ENCODE measurements at places on chromosomes 6 and 20.

- no peak for DNase-seq
These were observed 14.0 kb downstream of the NRN1 start for GRCh38 chr6:5992551-5993225.

- no peak for DNase-seq
These were observed 87.6 kb upstream of the FRMD1 start for GRCh38 chr6:168166627-168167026.

DNA sequence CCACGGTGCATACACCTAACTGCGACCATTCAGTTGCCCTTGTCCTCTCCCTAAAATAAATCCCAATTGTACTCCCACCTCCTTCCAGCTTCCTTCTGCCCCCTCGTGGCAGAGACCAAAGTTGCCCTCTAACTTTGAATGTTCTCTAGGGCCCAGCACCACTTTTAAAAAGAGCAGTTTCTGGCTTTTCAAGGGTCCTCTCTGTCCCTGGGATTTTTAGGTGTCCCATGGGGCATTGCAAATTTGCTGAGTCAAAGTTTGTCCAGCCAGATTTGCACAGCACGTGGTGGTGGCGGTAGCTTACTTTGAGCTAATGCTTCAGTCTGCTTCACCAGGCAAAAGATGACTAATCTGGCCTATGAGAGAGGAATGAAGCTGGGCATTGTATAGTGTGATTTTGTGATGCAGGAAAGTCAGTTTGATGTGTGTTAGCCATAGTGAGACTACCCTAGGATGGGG is 100.2 kb downstream of the PERP start:
- DNase-seq = no peak

GRCh38 chr20:23178806-23179205 is 92.7 kb upstream of the CD93 start:
- DNase-seq = no peak

DNA sequence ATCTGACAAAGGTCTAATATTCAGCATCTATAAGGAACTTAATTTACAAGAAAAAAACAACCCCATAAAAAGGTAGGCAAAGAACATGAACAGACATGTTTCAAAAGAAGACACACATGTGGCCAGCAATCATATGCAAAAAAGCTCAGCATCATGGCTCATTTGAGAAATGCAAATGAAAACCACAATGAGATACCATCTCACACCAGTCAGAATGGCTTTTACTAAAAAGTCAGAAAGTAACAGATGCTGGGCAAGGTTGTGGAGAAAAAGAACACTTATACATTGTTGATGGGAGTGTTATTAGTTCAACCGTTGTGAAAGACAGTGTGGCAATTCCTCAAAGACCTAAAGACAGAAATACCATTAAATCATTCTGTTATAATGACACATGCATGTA is 289.9 kb upstream of the MMS22L start:
- no peak for DNase-seq

GRCh38 chr20:37890643-37891042 is 12.3 kb upstream of the VSTM2L start:
- DNase-seq = no peak

DNA sequence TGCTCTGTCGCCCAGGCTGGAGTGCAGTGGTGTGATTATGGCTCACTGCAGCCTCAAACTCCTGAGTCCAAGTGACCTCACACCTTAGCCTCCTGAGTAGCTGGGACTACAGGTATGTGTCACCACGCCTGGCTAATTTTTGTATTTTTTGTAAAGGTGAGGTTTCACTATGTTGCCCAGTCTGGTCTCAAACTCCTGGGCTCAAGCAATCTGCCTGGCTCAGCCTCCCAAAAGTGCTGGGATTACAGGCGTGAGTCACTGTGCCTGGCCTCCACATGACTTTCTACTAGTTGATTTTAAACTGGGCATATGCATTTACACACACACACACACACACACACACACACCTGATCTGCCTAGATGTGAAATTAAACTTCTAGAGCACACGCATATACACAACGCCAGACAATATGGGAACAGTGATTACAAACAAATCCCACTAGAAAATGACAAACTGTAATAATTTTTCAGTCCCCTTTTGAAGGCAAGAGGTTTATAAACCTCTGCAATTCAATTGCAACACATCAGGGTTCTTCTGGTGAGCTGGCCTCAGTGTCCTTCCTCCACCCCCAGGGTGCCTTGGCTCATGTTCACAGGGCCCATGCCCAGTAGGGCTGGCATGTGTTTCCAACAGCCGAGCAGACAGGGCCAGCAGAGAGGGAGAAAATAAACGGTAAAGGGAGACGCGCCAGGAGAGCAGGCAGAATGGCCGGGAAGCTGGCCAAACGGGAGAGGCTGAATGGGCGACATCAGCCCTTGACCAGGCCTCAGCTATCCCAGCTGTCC is 31.2 kb downstream of the PARD6B start:
- peak; percentile 76 for DNase-seq

GRCh38 chr20:58986968-58987517 is 6.0 kb downstream of the NELFCD start:
- no peak for DNase-seq

- DNase-seq = no peak
These were observed 29.7 kb downstream of the GJA1 start for GRCh38 chr6:121465101-121465500.

GRCh38 chr6:129776542-129777330 is 66.8 kb upstream of the ARHGAP18 start:
- DNase-seq = no peak

GRCh38 chr20:54340667-54341081 is 132.8 kb downstream of the PFDN4 start:
- no peak for DNase-seq

- no peak for DNase-seq
These were observed 8.2 kb downstream of the DHX35 start for GRCh38 chr20:38970302-38970701.

DNA sequence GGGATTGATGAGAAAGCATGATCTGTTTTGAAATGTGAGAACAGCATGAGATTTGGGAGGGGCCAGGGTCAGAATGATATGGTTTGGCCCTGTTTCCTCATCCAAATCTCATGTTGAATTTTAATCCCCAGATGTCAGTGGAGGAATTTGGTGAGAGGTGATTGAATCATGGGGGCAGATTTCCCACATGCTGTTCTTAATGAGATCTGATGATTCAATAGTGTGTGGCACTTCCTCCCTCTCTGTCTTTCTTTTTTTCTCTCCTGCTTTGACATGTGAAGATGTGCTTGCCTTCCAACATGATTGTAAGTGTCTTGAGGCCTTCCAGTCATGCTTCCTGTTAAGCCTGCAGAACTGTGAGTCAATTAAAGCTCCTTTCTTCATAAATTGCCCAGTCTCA is 1060.3 kb upstream of the CITED2 start:
- DNase-seq = no peak

- no peak for DNase-seq
These were observed 122.4 kb downstream of the MAP3K7 start for GRCh38 chr6:90464507-90464906.

DNA sequence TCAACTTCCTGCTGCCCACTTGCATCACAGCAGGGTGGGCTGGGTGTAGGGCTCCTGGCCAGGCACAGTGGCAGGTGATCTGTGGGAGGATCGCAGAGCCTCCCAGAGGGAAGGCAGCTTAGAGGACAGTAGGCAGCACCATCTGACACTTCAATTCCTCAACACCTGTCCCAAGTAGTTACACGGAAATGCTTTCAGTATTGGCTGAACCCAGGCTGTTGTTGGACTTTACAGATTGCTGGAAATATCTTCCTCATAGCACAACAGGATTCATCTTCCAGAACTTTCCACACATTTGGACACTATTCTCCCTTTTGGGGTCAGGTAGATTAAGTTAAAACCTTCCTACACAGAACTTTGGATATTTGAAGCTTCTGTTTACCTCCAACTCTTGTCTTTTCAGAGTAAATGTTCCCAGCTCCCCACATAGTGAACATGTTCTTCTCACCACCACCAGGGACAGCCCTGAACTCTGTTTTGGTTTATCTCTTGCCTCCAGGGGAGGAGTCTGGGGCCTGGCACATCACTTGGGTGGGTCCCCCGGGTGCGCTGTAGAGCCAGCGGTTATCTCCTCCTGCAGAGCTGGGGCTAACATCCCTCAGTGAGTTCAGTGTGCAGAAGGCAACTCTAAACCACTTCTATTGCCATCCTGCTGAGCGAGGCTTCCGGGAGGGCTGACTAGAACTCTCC is 3.5 kb upstream of the SLC22A2 start:
- DNase-seq = no peak

- no peak for DNase-seq
These were observed 105.4 kb upstream of the AKIRIN2 start for GRCh38 chr6:87807475-87807874.

DNA sequence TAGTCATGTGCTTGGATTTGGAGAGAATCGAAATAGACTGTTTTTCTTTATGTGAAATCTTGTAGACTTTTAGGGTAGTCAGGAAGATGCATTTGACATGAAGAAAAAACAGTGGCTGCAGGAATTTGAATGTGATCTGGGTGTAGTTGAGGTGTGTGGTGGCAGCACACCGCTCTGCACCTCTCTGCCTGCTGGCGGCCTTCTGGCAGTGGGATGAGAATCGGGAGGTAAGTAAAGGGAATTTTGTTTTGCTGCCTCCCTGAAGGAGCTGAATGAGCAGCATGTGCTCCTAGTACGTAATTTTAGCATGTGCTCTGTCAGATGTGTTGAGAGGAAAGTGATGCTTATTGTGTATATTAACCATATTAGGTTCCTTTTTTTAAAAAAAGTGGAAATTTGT is 3.2 kb downstream of the TPD52L2 start:
- no peak for DNase-seq

DNA sequence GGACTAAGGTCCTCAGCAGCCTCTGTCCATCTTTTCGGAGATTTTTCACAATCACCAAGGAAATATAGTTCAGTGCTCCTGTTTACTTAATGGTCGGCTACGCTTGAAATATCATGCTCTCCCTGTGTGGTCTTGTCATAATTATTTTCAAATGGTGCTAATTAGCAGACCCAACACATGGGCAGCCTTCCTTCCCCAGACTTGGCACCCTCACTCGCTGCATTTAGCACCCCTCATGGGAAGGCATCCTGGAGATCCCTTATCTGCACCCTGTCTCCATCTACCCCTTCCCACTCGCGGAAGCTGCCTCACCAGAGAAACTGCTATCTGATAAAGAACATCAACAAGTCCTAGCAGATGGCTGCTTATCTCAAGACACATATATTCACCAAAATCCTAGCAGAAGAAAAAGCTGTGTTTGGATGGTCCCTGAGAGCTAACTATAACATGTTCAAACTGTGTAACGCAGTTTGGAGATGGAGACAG is 131.0 kb upstream of the ESR1 start:
- DNase-seq = no peak

- DNase-seq = no peak
These were observed 15.7 kb upstream of the CDKN1A start for GRCh38 chr6:36662827-36663256.

DNA sequence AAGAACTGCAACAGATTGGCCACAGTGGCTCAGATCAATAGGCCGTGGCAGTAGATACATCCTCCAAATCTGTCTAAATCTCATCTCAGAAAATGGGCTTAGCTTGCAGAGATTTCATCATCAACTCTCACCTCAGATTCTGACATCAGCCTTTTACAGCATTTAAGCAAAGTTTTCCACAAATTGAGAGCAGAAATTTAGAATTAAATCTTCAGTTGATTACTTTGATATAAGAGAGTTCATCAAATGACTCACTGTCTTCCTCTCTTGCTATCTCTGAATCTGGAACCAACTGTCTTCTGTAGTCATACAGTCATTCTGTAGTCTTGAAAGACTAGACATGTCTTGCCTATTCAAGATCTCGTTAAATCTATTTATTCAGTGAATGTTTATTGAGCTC is 45.2 kb upstream of the CTAGE9 start:
- DNase-seq = no peak

DNA sequence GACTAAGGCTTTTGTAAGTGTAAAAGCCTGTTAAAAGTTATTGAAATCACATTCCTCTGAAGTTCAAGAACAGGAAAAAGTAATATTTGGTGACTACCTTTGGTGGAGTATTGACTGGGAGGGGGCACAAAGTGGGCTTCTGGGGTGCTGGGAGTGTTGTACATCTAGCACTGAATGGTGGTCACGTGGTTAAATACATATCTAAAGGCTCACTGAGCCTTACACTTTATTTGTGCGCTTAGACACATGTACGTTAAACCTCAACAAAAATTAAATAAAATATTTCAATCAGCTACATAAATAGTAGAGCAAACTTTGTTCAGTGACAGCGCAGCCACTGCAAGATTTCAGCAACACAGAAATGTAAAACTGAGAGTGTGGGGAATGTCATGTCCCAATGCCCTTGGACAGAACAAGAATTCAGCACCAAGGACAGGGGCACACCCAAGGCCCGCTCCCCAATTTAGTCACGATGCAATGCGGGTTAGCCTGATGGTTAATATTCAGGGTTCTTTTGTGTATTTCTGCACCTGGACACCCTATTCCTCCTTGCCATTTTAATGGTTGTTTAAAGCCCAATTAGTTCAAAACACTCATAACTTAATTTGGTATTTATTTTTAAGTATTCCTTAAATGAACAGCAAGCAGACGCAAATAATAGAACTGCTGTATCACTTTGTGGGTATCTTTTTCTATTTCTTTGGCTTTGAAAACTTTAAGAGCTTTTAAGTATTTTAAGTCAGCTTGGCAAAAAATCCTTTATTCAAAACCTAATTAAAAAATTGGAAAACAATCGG is 37.4 kb downstream of the ANGPT4 start:
- DNase-seq = no peak

DNA sequence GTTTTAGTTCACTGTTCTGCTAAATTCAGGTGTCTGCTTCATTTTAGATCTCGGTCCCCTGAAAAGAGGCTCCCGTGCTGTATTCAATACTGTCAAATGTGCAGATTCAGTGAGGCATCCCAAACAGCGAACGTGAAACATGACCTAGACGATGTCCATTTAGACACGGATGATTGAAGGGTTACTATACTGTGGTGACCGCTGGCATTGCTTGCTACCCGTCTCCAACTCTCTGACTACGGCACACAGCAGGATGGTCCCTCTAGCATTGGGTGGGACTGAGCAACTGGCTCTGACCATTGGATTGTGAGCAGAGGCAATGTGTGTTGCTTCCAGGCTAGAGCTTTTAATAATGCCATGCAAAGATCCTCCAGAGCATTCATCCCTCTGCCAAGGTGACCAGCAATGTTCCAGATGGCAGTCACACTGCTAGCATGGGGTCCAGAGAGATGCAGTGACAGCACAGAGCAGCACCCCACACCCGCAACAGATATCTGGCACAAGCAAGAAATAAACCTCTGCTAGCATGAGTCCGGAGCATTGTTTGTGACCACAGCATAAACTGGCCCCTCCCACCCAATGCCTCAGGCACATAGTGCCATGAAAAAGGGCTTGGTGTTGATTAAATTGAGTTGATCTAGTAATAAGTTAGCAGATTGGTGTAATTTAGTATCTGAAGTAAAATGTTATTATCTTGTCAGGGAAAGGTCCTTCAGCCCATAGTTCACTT is 9.0 kb downstream of the METTL24 start:
- DNase-seq = no peak

- DNase-seq = no peak
These were observed 120.7 kb upstream of the CLDN20 start for GRCh38 chr6:155143029-155143577.

Measured in posterior cingulate gyrus (tissue), 11 donors.